Activated CD4-positive, alpha-beta T cell treated with anti-CD3 and anti-CD28 coated beads for 4 hours (primary cell): ENCODE measurements at places on chromosomes 13 and 19.
A peak's percentile ranks its signal among the peaks of the same experiment; 100 is the strongest.

- DNase-seq = no peak
Measured at GRCh38 chr13:22014469-22014868, 343.6 kb downstream of the FGF9 start.

GRCh38 chr19:18306209-18306887 lies 16.5 kb downstream of the LSM4 start:
- DNase-seq = peak; percentile 26

DNA sequence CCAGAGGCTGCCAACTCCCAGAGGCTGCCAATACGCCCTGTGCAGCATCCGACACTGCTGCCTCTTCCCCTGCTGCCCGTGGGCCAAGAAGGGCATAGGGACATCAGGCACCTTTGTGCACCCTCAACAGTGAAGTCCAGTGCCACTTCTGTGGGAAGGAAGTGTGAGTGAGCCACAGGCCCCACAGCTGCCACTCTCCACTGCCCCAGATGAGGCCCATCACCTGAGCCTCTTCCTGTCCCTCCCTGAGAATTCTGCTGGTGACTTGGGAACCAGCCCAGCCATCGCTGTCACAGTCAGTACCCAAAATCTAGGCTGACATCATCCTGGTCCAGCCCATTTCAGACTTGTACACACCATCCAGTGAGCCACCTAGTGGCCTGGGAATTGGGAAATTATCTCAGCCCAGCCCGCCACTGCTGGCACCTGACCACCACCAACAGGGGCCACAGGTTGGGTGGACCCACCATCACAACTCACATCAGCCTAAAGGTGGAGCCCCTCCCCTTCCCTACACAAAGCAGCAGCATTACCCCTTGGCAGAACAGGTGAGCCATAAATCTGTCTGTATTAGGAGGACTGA lies 733.9 kb upstream of the KLHL1 start:
- no peak for DNase-seq

- no peak for DNase-seq
Measured at GRCh38 chr19:16467581-16467980, 4.2 kb downstream of the EPS15L1 start.

DNA sequence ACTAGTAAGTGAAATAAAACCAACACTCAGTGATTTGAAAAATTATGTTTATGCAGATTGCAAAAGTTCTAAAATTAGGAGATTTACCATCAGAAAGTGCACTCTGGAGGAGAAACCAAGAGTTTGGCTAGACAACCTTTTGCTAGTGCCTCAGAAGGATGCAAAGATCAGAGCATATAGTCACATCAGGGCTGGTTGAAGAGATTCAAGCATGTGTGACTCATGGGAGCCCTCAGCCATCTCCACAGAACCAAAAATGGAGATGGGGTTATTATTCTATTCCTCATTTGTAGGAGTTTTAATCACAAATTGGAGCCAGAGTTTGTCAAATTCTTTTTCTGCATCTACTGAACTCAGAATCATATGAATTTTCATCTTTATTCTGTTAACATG lies 32.9 kb upstream of the OXGR1 start:
- no peak for DNase-seq

- no peak for DNase-seq
Measured at GRCh38 chr13:27360562-27360961, 63.9 kb upstream of the GTF3A start.

DNA sequence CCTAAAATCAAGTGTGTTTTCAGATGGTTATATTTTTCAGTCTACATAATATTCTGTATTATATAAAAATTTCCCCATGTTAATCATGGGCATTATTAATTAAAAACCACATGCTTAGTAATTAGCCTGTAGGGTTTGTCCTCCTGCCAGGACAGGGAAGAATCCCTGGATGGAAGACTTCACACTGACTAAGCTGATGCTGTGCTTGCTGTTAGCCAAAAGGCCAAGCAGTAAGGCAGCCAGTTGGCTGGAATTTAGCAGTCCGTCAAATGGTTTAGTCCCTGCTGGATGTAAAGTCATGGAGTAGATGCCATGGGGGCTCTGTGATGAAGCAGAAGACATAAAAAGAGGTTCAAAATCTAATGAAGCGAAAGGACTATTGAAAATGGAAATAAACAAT lies 168.0 kb upstream of the OBI1 start:
- DNase-seq = no peak

GRCh38 chr13:62846302-62846701 lies 1430.7 kb upstream of the PCDH20 start:
- DNase-seq = no peak

DNA sequence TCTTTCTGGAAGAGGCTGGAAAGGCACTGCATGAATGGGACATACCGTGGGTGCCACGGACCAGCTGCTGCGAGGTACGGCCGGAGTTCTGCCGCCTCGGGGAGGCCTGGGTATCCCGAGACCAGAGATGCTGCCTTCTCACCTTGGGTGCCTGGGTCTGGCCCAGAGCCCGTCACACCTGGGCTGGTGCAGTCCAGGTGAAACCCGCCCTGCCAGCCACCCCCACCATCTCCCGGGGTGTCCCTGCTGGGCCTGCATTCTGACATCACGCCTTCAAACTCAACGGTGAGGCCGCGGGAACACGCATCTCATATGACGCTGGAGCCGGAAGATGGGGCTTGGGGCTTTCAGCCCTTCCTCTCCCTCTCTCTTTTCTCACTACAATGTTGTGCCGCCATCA lies 98.0 kb downstream of the GADD45B start:
- DNase-seq = no peak

GRCh38 chr13:79530270-79530669 lies 49.3 kb downstream of the NDFIP2 start:
- no peak for DNase-seq

GRCh38 chr13:35712907-35713761 lies 236.6 kb upstream of the MAB21L1 start:
- no peak for DNase-seq
